Tibial nerve (tissue), 4 donors: ENCODE measurements at places on chromosomes 4 and X.

GRCh38 chr4:188818300-188818699, 679.1 kb downstream of the TRIML1 start:
- H3K27ac ChIP-seq, result no peak overlapping the region
- H3K4me1 ChIP-seq, result no peaks in the 10 kb centered on the region
- no peaks in the 10 kb centered on the region for H3K27me3 ChIP-seq
- no peak overlapping the region for H3K4me3 ChIP-seq

DNA sequence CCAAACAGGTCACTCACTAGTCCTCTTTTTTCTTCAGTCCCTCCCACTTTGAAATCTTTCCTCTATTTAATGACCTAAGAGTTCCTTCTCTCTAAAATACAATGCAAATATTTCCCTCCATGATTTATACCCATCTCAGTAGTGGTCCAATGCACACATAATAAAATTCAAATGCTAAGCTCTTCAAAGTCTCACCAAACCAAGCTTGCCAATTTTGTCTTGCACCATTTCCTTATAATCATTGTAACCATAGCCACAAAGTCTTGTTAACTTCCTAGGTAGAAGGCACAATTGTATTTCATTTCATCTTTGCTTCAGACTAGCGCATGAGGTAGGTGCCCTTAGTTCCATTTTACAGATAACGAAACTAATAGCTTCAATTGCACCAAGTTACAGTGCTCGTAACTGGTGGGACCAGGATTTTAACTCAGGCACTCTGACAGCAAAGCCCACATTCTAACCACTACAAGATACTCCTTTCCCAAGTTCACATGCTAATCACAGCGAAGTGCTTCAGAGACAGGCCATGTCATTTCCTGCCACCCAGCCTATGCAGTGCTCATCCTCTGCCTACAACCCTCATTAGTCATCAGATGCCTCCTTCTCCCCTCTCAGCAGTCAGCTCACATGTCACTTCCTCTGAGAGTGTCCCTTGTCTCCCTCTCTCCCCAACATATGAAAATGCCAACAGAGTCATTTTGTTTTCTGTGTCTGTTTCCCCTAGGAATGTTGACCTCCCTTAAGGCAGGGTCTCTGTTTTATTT, 66.9 kb upstream of the PPARGC1A start:
- H3K27ac ChIP-seq, result no peak overlapping the region
- no peak overlapping the region for H3K4me3 ChIP-seq
- DNase-seq, result no peak
- H3K27me3 ChIP-seq, result no peaks in the 10 kb centered on the region
- no peaks in the 10 kb centered on the region for H3K36me3 ChIP-seq

DNA sequence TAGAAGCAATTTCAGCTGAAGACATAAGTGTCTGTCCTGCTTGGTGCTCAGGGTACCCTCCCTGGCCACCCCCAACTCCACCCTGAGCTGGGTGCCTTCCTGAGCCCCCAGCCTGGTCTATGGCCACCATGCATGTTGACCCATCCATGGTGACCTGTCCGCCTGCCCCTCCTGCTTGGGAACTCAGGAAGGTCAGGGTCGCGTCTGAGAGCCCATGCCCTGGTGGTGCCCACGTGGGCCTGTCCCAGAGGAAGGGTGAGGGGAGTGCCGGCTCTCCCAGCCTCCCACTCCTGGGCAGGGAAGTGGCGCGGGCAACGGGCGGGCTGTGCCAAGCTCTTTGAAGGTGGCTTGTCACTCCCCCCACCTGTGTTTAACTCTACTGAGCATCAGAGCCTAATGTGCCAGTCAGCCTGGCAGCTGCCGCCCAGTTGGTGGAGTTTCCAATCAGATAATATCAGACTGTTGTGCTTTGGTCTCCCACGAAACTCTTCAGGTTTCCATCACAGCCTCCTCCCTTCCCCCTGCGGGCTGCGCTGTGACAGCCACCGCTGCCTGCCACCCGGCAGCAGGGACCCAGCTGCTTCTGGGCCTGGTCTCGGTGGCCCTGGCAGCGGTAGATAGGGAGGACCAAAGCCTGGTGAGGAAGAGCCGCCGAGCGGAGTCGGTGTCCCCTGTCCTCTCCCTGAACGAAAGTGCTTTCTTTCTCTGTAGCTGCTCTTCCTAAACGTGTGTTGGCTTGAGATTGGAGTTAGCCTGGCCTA, 4.8 kb downstream of the SH3BP2 start:
- H3K27me3 ChIP-seq, result no peaks in the 10 kb centered on the region
- peak overlapping the region; percentile 74 for H3K27ac ChIP-seq
- peaks cover 89% of the 10 kb centered on the region for H3K4me1 ChIP-seq
- no peak overlapping the region for H3K4me3 ChIP-seq
- H3K36me3 ChIP-seq, result no peaks in the 10 kb centered on the region

- no peaks in the 10 kb centered on the region for H3K36me3 ChIP-seq
- H3K27ac ChIP-seq, result no peak overlapping the region
- H3K4me1 ChIP-seq, result no peaks in the 10 kb centered on the region
- no peaks in the 10 kb centered on the region for H3K27me3 ChIP-seq
Measured at GRCh38 chr4:158111241-158111640, 61.6 kb downstream of the GASK1B start.

DNA sequence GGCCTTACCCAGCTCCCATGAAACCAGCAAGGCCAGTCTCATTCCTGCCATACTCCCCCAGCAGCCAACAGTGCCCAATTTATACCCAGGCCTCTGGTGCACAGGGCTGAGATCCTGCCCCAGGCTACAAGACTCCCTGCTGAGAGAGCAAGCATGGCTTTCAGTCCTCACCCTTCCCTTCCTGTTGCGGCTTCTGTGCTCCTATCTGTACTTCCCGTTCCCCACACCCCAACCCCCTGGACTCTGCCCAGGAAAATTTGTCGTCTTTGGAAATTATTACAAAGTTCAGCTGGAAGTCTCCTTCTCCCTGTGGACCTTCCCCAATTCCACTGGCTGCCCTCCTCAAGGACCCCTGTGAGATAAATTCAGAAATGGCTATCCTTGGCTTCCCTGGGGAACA, 84.1 kb upstream of the GK2 start:
- no peak for DNase-seq
- no peak overlapping the region for H3K27ac ChIP-seq
- H3K27me3 ChIP-seq, result no peaks in the 10 kb centered on the region
- H3K4me3 ChIP-seq, result no peak overlapping the region

DNA sequence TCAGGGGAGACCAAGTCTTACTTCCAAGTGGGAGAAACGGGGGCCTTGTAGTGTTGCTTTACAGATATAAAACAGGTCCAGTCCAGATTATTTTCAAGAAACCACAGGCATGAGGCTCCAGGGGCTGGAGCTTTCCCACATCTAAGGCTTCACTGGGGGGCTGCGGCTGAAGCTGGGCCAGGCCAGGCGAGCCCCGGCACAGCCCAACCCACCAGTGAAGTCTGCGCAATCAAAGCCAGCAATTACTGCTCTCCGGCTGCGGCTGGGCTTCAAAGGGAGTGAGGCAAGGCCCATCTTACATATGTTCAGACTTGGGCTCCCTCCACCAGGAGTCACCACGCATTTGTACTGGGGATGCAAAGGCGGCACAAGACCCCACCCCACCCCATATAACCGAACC, 61.7 kb downstream of the HADH start:
- H3K4me1 ChIP-seq, result no peaks in the 10 kb centered on the region
- H3K4me3 ChIP-seq, result no peak overlapping the region
- H3K36me3 ChIP-seq, result no peaks in the 10 kb centered on the region
- no peaks in the 10 kb centered on the region for H3K27me3 ChIP-seq

- no peak overlapping the region for H3K27ac ChIP-seq
- DNase-seq, result no peak
- no peaks in the 10 kb centered on the region for H3K27me3 ChIP-seq
- H3K4me1 ChIP-seq, result no peaks in the 10 kb centered on the region
Measured at GRCh38 chr4:95118497-95118896, 360.7 kb downstream of the BMPR1B start.

- no peaks in the 10 kb centered on the region for H3K27me3 ChIP-seq
- H3K27ac ChIP-seq, result no peak overlapping the region
- no peak overlapping the region for H3K4me3 ChIP-seq
- no peak for DNase-seq
Measured at GRCh38 chr4:177791188-177791587, 349.0 kb upstream of the AGA start.

DNA sequence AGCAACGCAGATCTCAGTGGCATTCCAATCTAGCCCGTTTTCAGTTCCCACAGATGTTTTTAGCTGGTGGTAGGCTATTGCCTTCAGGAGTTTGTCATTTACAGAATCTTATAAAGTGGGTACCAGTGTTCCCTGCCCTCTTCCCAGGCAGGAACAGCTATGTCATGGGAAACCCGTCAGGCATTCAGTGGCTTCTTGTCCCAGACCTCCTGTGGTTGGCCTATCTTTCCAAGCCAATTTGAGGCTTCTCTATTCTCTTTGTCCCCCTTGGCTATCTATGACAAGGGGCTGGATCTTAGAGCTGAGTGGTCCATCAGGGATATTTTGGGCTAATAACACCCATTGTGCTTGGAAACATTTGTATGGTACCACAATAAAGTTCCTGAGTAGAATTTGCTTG, 33.6 kb upstream of the RPL34 start:
- H3K36me3 ChIP-seq, result no peaks in the 10 kb centered on the region
- no peaks in the 10 kb centered on the region for H3K4me1 ChIP-seq
- no peak for DNase-seq
- no peak overlapping the region for H3K27ac ChIP-seq

DNA sequence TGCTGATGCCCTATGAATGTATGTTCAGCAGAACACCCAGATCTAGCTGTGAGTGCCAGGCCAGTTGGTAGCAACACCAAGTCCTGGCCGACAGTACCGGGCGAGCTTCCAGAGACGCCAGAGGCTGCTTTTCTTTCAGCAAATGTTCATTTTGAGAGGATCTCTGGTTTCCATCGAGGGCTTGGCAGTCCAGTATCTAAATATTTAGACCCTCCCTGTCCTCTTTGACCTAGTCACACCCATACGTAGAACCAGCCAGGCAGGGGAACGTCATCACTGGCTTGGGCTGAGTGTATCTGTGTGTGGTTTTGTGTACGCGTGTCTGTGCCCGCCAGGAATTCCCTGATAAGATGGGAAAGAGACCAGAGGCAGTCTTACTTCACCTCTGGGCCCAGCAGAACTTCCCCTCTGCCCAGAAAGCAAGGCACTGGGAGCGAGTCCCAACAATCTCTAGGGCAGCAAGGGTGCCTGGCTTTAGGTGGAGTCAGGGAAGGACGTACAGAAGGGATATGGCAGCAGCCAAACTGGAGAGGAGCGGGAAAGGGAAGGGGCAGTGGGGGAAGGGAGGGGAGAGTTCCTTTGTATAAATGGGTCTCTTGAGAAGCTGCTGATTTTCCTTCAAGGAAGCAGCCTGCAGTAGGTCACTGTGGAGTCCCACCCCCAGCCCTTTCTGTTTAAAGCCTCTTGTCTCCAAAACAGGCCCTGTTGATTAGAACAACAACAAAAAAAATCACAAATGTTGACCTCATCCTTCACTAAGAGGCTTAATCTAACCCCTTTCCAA, 15.0 kb upstream of the ELF4 start:
- DNase-seq, result peak; percentile 50
- H3K4me3 ChIP-seq, result no peak overlapping the region
- H3K27ac ChIP-seq, result peak overlapping the region; percentile 63
- H3K27me3 ChIP-seq, result no peaks in the 10 kb centered on the region

- H3K27me3 ChIP-seq, result no peaks in the 10 kb centered on the region
- no peak overlapping the region for H3K4me3 ChIP-seq
- H3K36me3 ChIP-seq, result no peaks in the 10 kb centered on the region
- no peak overlapping the region for H3K27ac ChIP-seq
Measured at GRCh38 chrX:16199343-16199742, 32.1 kb downstream of the MAGEB17 start.

DNA sequence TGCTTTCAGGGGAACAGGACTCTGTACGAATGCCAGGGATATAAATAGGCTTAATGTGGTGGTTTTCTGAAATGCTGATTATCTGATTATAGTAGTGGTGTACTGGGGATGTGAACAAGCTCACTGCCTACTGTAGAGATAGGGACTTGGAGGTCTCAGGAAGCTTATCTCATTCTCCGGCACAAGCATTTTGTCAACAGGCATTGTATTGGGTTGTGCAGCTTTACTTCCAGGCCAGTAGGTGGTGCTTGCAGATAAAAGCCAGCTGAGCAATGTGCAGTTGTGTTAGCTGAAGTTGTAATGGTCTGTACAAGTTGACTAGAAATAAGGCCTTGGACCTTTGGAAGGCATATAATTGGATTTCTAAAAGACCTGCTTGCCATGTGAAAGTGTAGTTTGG, 49.5 kb upstream of the TMLHE start:
- no peaks in the 10 kb centered on the region for H3K27me3 ChIP-seq
- H3K36me3 ChIP-seq, result no peaks in the 10 kb centered on the region
- no peak overlapping the region for H3K27ac ChIP-seq
- no peak overlapping the region for H3K4me3 ChIP-seq
- H3K4me1 ChIP-seq, result no peaks in the 10 kb centered on the region
- DNase-seq, result no peak

DNA sequence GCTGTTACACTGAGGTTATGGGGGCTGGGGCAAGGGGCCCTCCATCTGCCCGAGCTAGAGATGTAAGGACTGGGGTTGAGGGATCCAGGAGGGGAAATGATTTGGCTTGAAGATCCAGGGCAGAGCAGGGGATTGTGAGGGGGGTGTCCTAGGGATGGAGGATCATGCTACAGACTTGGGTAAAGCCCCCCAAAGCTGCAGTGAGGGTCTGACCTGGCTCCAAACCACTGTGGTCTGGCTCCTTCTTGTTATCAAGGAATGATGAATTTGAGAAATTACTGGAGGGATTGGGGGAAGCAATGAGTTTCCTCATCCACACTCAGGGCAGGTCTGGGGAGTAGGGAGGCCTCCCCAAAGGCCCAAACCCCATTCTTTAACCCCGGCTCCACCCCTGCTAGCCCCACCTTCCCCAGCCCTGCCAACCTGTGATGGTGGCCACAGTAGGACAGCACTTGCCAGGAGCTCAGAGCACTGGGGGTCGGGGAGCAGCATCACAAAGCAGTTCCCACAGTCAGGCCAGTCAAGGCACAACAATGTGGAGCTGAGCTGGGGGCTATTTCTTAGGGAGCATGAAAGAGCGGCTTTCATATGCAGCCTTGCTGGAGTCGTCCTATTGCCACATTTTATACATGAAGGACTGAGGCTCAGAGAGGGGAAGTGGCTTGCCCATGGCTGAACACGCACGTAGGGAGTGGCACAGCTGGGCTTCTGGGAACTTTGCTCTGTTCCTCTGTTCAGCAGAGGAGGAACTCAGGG, 165.5 kb downstream of the EFNB1 start:
- H3K27ac ChIP-seq, result no peak overlapping the region
- no peak for DNase-seq
- no peak overlapping the region for H3K4me3 ChIP-seq
- H3K27me3 ChIP-seq, result no peaks in the 10 kb centered on the region
- peaks cover 7% of the 10 kb centered on the region for H3K4me1 ChIP-seq
- no peaks in the 10 kb centered on the region for H3K36me3 ChIP-seq

DNA sequence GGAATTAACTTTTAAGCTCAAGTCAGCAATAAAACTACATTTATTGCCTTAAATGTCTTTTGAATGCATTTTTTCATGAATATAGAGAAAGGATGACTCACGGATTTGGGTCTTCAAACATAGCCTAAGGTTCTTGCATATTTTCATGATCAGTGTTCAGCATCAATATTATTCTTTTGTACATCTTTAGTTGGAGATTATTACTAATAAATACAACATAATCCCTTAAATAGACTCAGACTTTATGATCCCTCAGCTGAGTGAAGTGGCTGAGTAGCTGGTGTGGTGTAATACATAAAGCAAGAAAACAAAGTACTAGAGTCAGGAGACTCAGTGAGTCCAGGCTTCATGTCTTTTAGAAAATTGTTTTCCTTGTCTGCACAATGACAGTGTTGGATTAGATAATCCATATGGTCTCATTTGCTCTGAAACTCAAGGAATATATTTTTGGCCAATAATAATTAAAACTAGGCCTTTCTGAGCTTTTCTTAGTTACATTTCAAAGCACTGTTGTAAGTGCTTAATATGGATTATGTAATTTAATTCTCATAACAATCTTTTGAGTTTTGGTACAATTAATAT, 78.3 kb upstream of the UNC5C start:
- DNase-seq, result no peak
- no peaks in the 10 kb centered on the region for H3K36me3 ChIP-seq
- H3K27me3 ChIP-seq, result no peaks in the 10 kb centered on the region
- no peaks in the 10 kb centered on the region for H3K4me1 ChIP-seq
